ENCODE measurements at places on chromosomes 3 and 15.

DNA sequence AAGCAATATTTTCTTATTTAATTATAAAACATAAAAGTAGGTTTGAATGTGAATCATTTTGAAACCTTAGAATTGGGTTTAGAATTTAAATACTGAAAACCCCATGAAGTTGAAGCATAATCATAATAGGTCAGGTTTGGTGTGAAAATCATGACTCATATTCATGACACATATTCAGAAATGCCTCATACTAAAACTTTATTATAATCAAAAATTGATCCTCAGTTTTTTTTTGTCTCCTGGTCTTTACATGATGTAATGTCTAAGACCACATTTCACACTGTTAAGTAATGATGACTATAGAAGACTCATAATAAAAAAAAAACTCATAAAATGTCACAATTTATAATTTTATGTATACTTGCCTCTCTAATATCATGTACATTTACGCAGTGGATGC, 190.4 kb downstream of the FOXP1 start:
- no peak for DNase-seq

DNA sequence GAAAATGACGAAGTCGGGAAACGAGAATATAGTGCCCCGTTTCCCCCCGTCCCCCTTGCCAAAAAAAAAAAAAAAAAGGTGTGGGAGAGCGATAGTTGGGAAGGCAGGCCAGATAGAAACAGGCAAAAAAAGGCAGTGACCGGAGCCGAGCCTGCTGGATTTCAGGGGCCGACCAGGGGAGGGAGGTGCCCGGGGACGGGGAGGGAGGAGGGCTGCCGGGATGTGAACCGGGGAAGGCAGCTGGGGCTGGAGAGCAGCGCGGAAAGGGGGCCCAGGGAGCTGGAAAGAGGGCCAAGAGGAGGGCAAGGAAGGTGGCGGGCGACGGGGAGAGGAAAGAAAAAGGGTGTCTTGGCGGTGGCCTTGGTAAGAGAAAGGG, 837 bp downstream of the LRRN1 start:
- no peak for DNase-seq

- no peak for DNase-seq
Observed at GRCh38 chr3:158819282-158819681, 17.4 kb downstream of the MFSD1 start.

DNA sequence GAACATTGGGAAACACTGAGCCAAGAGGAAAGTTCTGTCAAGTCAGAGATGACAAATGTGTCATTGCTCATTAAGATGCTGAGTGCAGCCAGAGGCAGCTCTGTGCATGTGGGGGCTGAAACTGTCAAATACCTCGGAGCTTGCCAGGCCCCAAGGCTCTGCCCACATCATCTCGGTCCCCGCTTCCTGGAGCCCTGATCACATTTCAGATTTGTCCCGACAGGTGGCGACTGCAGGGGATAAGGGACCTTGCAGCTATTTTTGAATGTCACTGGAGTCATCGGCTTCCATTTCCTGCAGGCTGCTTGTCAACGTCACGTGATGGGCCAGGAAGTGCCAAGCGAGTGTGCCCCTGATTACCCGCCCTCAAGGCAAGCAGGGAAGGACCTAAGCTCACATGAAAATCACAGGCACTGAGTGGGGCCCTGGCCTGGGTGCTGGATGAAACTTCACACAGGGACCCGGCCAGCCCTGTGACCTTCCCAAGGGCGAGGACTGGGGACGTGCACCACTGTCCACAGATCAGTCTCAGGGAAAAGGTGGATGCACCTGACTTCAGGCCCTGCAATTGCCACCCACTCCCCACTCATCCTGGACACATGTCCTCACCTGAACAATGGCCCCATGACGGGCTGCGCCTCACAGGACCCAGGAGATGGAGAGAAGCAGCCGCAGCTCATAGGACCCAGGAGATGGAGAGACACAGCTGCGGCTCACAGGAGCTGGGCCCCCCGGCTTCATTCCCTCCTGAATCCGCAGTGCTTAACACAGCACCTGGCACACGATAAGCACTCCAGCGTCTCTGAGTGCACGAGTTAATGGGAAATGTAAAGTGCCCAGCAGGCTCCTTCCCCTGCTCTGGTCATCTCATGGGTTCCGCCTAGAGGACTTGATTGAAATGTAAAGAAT, 73.4 kb downstream of the NUP210 start:
- no peak for DNase-seq

DNA sequence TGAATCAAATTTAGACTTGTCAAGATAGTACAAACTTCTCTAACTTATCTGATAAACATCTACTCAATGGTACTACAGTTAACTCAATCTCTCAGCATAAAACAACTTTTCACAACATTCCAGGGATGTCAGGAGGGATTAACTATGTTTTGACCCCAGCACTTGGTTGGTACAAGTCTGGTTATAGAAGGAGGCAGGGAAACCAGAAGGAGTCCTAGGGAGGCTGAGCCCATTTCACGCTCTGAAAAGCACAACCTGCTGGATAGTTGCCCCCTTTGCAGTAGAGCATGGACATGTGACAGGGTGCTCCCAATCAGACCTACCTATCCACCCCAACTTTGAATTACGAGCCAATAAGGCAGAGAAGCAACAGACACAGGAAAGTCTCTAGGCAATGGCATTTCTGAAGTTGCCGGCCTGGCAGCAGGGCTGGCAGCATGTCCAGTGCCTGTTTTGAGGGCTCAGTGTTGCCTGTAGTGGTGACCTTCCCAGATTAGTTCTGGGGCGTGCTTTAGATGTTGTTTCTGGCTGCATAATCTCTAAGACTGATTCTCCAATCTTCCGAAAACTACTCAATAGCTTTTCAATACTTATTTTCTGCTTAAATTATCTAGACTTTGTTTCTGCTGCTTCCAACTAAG, 8.2 kb downstream of the ANKUB1 start:
- DNase-seq, result no peak

GRCh38 chr3:105170423-105170822, 196.3 kb upstream of the ALCAM start:
- DNase-seq, result no peak

DNA sequence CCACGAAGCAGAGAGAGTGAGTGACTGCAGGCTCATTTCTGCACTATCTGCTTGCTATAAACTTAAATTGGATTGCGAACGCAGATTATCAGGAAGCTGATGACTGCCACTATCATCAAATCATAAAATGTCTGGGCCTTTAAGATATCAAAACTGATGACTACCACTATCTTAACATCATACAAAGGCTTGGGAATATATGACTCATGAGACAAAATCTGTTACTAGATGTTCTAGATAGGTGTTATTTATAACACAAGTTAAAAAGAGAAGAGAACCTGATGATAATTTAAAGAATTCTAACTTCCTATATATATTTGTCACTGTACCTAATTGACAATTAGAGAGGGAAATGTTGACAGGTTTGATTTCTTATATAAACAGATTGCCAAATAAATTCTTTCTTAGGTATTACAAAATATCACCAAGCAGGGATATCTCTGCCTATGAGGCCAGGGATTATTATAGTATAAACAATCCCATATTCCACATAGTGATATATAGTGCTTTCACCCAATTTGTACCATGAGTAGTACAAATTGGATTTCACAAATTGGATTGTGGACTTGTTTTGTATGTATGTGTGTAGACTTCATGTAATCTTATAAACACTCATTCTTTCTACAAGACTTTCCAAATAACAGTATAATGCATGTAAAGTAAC, 1157.2 kb downstream of the ROBO1 start:
- no peak for DNase-seq

GRCh38 chr3:134796281-134797056, 1.4 kb downstream of the EPHB1 start:
- DNase-seq, result no peak

GRCh38 chr3:171770689-171771620, 39.3 kb downstream of the PLD1 start:
- DNase-seq, result peak; percentile 32

DNA sequence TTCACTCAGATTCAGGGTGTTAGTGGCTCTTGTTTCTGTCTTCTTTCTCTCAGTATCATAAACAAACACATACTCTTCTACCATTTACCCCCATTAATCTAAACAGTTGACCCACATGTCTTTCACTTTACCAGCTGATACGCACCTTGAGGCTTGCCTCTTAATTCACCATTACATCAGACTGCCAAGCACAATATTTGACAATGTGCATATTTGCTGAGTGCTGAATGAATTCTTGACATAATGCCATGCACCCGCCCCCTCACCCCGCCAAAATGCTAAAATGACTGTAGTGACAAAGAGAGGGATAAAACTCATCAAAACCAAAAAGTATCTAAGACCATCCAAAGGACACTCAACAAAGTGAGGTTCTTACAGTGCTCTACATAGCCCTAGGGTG, 57.4 kb downstream of the NGLY1 start:
- no peak for DNase-seq

GRCh38 chr3:125594125-125594524, 1.2 kb downstream of the OSBPL11 start:
- no peak for DNase-seq

DNA sequence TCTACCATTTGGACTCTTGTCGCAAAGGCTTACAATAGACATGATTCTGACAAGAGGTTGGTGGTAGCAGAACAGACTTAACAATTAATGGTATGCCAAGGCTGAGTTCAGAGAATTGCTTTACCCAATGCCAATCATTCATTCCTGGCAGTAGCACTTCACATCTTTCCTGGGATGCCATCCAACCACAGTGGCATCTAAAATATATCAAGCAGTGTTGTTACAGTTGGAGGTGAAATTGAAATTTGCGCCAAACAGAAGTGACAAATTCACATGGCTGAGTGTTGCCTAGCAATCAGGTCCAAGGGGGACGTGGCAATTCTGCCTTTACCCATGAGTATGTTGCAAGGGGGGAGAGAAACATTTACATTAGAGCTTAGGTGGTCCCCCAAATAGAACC, 21.0 kb upstream of the DPH6 start:
- no peak for DNase-seq

DNA sequence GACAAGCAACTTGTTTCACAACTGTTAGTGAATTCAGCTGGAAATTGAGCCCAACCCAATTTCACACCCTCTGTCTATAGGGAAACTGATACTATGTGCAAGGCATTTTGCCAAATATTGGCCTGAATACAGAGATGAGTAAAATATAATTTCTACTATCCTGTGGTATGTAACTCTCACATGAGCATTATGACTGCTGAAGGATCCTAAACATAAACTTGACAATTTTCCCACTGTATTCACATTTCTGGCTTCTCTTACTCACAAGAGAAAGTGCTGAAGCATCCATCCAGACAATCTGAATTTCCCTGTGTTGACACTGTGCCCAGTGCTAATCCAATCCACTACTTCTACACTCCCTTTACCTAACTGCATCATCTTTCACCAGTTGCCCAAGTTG, 28.4 kb downstream of the SERPINI2 start:
- no peak for DNase-seq

DNA sequence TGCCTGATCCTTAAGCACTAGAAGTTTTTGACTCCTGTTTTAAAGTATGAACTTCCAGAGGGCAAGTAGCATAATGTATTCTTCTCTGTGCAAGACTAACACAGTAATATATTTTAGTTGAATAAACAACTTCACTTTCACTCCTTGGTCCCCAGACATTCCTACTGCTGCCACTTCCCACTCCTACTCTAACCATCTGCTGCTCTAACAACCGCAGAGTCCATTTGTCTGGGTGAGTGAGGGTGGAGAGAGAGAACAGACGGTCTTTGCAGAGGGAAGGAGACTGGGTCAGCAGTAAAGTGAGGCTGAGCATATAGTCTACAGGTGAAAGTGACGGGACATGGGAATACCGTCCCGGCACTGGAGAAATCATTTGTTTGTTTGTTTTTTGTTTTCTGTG, 301.0 kb upstream of the SLCO3A1 start:
- no peak for DNase-seq

DNA sequence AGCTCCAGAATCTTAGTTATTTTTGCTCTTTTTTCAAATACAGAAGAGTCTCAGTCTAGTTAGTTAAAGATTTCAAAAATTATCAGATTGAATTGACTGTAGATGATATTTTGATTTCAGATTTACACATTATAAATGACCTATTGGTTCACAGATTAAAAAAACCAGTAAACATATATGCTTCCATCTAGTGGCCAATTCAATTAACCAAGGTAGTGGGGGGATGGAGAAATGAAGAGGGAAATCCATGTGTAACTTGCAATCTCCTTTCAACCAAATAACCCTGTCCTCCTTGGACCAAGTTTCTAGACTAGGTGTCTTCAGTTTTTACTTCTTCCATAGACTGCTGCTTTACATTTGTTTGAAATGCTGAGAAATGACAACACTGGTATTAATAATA, 789.8 kb downstream of the ROBO1 start:
- DNase-seq, result no peak

DNA sequence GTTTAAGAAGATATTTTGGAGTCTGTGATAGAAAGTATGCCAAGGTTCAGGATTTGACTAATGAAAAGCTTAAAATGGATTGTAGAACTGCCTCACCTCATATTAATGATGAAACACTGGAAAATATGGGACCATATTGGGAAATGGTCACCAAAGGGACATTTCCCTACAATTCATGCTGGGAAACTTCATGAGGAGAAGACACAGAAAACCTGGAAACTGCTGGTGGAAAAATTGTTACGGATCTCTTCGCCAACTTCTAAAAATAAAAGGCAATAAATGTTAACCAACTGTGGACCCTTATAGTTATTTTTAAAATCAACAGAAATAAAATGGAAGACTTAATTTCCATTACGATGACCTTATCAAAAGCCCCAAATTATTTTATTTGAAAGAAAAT, 97.6 kb upstream of the FRMD4B start:
- DNase-seq, result no peak

GRCh38 chr3:30628901-30629590, 22.6 kb downstream of the TGFBR2 start:
- DNase-seq, result no peak
